ENCODE measurements at places on chromosomes 6 and 20.

- DNase-seq, result peak; percentile 9
Measured at GRCh38 chr20:8855315-8855714, 213.6 kb upstream of the PLCB4 start.

DNA sequence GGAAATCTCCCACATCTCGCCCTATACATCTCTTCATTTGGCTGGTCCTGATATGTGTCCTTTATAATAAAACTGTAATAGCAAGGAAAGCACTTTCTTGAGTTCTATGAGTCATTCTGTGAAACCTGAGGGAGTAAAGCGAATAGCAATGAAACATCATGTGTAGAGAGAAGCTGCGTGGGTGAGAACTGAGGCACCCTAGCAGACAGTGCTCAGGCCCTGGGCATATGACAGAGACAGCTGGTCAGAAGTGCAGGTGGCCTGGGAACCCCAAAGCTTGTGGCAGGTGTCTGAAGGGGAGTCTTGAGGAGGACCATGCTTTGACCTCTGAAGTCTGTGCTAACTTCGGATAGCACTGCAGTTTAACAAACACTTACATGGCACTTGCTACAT lies 1.3 kb upstream of the BLOC1S5 start:
- DNase-seq, result no peak

GRCh38 chr6:80163754-80164187 lies 57.3 kb downstream of the BCKDHB start:
- peak; percentile 74 for DNase-seq

DNA sequence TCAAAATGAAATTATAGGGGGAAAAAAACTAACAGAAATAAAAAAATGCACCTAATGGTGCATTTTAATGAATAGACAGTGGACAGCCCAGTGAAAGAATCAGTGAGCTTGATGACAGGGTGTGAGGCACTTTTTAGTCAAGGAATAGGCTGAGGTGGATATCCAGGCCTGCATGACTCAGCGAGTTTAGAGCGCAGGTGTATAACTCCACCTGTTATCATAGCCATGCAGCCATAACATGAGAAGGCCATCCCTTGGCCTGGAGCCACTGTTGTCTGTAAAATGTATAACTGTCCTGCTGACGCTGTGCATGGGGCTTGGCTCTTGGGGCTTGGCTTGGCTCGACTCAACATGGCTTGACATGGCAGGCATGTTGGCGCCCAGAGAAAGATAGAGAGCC lies 331.5 kb upstream of the NOX3 start:
- DNase-seq, result no peak

DNA sequence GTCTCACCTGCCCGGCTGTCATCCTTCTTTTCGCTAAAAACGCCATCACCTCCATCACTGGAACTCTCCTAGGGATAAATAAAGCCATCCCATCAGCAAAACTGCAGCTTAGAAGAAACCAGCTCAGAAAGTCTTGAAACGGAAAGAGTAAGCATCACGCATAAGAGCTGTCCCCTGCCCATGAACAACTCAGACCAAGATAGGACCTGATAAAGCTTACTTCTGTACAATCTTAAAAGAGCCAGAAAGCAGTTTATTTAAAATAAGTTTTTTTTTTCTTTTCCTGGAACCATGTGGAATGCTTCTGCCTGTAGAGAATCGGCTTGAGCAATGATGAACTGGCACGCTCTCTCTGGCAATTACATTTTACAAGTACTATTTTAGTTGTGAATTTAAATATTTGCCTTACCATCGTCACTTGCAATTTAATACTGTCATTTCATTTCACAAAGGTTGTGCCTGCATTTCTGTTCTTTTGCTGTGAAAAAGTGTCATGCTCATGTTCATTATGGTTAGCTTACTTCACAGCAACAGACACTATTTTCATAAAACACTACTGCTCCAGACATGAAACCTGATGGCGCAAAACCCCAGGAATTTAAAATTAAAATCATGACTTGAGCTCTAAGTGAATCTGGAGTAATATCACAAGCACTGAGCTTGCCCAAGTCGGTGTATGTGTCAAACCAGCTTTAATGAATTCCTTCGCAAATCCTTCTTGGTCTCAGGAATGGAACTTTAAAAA lies 59.6 kb upstream of the EMILIN3 start:
- DNase-seq, result no peak

GRCh38 chr6:152246554-152247337 lies 390.4 kb downstream of the SYNE1 start:
- DNase-seq, result peak; percentile 73

DNA sequence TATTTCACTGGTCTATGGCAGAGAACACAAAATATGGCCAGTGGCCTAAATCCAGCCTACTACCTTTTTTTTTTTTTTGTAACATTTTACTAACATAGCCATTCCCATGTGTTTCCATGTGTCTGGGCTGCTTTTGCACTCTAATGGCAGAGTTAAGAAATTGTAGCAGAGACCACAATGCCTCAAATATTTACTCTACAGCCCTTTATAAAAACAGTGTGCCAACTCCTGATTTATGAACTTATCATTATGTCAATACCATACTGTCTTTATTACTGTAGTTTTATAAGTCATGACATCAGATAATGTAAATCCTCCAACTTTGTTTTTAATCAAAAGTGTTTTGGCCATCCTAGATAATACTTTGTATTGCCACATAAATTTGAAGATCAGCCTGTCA lies 27.4 kb upstream of the CAP2 start:
- DNase-seq, result no peak

DNA sequence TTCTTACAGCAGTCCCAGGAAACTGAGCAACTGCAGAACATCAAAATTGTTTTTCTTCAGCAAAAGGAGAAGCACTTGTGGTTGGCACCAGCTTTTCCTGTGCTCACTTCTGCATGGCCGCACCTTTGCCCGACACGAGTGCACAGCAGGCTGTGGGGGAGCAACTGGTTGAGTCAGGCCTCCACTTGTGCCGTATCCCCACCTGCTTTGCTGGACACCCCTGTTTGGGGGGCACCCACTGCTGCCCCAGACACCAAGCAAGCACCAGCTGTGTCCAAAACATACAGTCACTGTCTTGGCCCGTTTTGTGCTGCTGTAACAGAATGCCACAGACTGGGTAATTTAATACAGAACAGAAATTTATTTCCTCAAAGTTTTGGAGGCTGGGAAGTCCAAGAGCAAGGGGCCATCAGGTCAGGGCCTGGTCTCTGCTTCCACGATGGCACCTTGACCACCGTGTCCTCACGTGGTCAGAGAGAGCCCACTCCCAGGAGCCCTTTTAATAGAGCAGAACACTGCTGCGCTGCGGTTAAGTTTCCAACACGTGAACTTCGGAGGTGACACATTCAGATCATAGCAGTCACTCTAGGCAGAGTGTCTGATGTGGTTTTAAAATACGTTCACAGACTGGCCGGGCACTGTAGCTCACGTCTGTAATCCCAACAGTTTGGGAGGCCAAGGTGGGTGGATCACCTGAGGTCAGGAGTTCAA lies 8.7 kb upstream of the GMEB2 start:
- DNase-seq, result no peak

- DNase-seq, result no peak
Measured at GRCh38 chr6:13259393-13259792, 68.9 kb downstream of the TBC1D7 start.

DNA sequence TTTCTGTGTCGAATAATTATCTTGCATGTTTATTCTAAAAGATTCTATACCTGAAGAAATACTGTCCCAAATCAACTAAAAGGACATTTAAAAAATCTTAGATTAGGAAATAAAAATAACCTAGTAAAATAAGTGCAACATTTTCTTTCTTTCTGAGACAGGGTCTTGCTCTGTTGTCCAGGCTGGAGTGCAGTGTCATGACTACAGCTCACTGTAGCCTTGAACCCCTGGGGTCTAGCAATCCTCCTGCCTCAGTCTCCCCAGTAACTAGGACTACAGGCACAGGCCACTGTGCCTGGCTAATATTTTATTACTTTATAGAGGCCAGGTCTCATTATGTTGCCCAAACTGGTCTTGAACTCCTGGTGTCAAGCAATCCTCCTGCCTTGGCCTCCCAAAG lies 48.7 kb downstream of the RARS2 start:
- DNase-seq, result no peak

DNA sequence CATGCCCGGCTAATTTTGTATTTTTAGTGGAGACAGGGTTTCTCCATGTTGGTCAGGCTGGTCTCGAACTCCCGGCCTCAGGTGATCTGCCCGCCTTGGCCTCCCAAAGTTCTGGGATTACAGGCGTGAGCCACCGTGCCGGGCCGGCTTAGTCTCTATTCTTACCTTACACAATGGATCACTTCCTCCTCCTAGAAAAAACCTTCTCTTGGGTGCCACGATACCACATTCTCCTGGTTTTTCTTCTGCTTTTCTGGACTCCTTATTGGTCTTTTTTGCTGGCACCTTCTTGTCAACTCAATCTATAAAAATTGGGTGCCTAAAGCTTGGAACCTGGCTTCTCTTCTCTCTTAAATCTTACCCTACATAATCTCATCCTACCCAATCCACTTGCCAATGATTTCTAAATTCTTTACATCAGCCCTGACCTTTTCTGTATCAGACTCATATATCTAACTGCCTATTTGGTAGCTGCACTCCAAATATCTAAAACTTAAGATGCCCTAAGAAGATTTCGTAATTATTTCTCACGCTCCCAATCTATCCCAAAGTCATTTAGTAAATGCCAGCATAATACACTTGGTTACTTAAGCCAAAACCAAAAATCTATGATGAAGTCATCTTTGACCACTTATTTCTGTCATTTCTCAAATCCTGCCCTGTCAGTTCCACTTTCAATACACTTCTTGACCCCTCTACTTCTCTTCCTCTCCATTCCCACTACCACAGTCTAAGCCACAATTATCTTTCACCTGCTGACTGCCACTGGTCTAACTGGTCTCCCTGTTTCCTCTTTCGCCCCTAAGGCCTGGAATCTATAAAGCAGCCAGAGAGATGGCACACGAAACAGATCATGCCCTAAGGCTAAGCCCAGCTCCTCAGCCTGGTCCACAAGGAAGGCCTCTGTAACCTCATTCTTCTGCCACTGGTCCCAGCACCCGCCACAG lies 43.2 kb downstream of the ELMO2 start:
- DNase-seq, result peak; percentile 37

DNA sequence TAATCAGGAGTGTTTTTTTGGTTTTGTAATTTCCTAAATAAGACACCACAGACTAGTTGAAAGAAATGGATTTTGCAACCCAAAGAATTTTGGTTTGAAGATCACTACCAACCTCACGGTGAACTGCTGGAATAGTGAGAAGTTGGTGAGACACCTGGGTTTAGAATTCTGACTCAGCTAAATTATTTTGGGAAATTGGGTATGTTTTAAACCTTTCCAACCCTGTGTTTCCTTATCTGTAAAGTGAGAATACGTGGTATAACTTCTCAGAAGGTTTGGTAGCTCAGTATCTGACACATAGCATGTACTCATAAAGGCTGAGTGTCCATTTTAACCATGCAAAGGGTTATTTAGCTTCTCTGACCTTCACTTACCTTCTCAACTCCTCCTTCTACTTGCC lies 261.9 kb downstream of the FOXA2 start:
- DNase-seq, result no peak

DNA sequence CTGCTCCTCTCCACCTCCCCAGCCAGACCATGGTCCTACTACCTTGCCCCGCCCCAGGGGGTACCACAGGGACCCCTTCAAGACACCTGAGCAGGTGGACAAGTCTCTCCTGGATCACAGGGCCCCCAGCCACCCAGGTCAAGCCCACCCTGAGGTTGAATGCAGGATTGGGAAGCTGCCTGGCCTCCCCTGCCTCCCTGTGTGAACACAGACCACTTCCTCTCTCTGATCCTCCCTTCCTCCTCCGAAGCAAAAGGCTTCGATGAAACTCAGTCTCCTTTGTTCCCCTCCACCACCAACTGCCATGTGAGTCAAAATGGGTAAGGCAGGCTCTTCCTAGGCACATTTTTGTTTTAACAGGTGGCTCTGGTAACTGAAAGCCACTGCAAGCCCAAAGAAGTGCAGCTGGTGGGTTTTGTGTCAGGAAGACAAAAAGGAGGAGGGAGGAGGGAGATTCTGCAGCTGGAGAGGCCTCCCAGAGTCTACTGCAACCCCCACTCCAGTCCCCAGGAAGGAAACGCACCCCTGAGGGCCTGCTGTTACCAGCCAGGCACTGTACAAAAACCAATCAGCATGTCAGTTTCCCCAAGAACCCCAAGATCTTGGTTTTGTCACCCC lies 5.4 kb downstream of the ADA start:
- no peak for DNase-seq

GRCh38 chr20:11919581-11919980 lies 1.9 kb downstream of the BTBD3 start:
- peak; percentile 17 for DNase-seq

DNA sequence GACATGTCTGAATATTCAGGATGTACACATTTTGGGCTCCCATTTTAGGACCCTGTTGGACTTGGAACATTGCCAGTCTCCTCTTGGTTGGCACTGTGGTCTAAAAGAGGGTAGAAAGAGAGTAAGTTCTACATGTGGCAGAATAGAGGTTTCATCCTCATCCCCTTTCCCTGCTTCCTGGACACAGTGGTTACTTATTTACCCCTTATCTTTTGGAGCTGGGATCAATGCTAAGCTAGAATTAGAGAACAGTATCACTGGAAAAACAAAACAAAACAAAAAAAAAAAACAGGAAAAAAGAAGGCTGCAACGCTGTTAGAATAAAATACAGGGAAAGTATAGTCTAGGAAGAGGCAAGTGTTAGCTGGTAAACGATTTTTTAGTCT lies 790.6 kb downstream of the MAFB start:
- DNase-seq, result no peak

DNA sequence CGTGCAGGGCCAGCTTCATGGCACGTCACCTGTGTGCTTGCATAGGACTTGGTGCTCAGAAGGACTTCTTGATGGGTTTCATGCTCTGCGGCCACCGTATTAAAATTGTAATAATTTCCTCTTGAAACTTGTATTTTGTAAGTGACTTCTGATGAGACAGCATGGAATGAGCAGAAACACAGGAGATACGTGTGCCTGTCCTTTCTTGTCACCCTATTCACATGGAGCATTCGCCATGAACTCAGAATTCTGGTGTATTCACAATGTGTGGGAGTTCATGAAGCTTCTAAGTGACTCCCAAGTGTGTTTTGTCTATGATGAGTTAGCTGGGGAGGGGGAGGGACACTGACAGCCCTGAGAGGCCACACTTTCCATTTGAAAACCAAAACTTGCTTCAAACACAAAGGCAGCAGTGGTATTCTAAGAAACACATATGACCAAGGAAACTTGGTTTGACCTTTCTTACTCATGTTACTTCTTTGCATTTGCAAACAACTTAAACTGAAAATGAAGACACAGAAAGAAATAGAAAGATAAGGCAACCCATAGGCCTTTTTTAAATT lies 92.1 kb upstream of the NEDD9 start:
- no peak for DNase-seq

DNA sequence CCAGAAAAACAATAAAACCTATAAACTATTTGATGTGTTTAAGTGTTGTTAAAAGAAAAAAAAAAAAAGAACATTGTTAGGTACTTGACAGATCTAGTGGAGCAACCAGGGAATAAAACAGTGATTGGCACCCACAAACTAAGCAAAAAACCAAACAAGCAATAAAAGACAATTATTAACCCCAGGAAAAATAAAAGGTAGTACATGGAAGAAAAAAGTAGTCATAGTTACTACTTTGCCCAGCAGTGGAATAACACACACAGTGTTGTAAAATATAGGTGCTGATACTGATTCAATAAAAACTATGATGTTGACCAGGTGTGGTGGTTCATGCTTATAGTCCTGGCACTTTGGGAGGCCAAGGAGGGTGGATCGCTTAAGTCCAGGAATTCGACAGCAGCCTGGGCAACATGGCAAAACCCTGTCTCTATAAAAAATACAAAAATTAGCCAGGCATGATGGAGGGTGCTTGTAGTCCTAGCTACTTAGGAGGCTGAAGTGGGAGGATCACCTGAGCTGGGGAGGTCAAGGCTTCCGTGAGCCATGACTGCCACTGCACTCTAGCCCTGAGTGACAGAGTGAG lies 43.9 kb downstream of the PIGU start:
- DNase-seq, result no peak

Data from fibroblast of villous mesenchyme (primary cell).